NCI-H1417 treated with DMSO at 0.1 percent for 48 hours (cell line): ENCODE measurements at places on chromosomes 3 and 15.

- DNase-seq, result no peak
These were observed 4.8 kb downstream of the RARRES1 start for GRCh38 chr3:158727206-158728060.

DNA sequence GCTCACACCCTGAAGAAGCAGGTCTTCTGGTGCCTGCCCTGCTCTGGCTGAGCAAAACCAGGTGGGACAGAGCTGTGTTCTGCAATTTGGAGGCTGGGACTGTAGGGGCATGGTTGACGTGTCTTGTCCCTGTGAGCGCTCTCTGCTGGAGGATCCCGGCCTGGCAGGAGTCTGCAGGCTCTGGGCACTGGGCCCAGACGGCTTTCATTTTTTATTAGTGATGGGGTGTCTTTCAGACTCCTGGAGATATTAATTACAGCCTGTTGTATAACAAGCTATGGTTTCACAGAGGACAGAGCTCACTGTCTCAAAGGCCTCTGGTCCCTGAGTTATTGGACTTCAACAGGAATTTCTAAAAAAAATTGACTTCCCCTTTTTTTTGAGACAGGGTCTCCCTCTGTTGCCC lies 29.5 kb upstream of the ZNF710 start:
- DNase-seq, result no peak

DNA sequence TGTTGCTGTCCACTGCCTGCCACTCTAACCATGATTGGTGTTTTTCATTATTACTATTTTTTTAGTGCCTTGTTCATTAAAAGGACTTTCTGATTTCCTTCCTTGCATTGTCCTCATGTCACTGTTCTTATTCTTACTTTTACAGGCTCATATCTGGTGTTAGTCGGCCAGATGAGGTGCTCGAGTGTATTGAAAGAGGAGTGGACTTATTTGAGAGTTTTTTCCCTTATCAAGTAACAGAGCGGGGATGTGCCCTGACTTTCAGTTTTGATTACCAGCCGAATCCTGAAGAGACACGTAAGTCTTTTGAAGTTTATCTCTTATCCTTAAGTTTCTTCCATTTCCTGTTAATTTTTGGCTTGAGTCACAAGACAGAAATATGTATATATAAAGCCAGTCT lies 23.2 kb downstream of the QTRT2 start:
- DNase-seq, result no peak

GRCh38 chr15:85651548-85651947 lies 143.2 kb downstream of the KLHL25 start:
- DNase-seq, result no peak

DNA sequence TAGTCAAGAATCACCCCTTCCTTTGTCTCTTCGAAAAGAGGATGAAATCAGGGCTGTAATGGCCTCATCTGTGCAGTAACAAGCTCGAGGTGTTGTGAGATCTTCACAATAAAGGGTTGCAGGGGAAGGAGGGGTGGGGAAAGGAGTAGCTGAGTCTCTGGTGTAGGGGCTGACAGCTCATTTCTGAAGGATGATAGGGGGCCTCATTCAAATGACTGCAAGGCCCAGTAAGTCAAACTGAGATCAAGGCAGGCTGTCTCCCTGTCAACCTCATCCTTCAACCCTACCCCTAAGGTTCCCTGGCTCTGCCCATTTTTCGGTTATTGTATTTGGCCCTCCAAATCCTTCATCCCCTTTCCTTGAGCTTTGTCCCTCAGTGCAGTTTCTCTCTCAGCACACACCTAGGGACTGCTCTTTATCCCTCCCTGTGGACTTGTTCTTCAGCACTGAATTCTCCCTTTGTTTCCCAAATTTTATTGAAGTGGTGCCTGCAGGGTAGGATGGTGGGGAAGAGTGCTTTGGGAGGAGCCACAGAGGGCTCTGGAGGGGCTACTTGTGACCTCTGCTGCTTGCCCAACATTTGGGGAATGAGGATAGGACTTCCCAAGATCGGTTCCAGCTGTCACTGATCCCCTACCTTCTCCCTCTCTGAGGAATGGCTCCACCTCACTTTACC lies 38.1 kb downstream of the ZNF589 start:
- no peak for DNase-seq

DNA sequence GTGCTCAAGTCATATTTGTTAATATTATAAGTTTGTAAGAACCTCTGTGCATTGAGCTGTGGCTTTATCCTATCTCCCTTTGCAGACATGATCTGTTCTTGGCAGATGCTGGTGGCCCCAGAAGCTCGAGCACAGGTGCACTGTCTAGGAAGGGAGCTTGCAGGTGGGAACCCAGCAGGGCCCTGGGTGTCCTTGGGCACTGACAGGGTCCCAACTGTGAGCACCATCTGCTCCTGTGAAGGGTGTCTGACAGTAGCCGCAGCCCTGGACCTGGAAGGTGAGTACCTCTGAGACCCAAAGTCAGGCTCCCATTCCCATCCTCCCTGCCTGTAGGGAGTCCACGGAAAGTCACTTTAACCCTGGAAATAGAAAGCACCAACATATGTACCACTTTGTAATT lies 2.4 kb upstream of the REC114 start:
- DNase-seq, result no peak

GRCh38 chr3:183477801-183478456 lies 49.5 kb upstream of the MCF2L2 start:
- peak; percentile 86 for DNase-seq

DNA sequence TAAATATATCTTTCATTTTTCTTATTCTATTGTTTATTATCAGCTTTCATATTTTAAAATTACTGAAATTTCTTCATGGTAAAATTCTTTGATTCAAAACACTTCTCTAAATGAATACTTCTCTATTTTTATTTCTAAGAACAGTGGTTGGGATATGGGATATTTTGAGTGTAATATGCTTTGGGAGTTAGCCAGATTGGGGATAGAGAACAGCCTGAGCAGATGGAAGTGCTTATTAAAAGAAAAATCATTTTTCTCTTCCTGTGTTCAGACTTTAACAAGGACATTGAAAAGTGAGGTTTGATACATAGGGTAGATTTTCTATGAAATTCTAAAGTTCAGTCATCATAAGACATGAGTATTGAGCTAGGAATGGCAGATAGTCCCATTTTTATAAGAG lies 84.8 kb downstream of the COL6A5 start:
- DNase-seq, result no peak

GRCh38 chr3:138600100-138600745 lies 6.2 kb upstream of the CEP70 start:
- no peak for DNase-seq

GRCh38 chr3:180185650-180186049 lies 148.9 kb upstream of the PEX5L start:
- DNase-seq, result no peak

- no peak for DNase-seq
These were observed 187.2 kb downstream of the EPHA6 start for GRCh38 chr3:97001611-97002010.

- DNase-seq, result no peak
These were observed 132.5 kb downstream of the FOXP1 start for GRCh38 chr3:71451060-71451459.

- no peak for DNase-seq
These were observed 34.3 kb upstream of the SLC25A26 start for GRCh38 chr3:66186545-66186944.

GRCh38 chr3:167091226-167091625 lies 288.9 kb downstream of the ZBBX start:
- DNase-seq, result no peak

DNA sequence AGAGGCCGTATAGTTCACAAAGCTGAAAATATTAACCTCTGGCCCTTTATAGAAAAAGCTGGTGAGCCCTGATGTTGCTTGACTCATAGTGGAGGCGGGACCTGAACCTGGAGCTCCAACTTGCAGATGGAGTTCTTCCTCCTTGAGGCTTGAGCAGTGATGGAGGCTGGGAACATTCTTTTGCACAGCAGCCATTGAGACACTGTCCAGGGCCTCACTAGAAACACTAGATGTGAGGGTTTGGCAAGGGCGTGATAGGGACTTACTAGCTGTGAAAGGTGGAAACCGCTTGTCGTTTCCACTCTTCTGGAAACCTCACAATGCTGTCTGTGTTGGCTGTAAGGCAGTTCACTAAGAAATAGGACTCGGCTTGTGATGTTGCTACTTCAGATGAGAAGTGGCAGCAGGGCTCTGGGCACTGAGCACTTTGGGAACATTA lies 12.5 kb downstream of the SMAD6 start:
- no peak for DNase-seq

DNA sequence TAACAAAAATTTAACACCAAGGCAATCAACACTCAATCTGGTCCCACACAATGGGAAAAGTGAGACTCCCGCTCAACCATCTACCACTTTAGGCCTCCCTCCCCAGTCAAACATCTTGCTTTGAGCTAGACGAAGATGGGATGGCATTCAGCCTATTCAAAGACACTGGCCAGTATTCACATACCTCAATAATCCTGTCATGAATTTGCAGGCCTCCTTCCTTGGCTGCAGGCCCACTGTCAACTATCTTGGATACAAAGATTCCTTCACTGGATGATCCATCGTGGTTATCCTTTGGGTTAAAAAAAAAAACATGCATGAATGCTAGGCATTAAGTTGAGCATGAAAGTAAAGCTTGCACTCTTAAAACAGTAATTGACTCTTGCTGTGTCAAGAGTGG lies 22.6 kb downstream of the PDZRN3 start:
- DNase-seq, result no peak

DNA sequence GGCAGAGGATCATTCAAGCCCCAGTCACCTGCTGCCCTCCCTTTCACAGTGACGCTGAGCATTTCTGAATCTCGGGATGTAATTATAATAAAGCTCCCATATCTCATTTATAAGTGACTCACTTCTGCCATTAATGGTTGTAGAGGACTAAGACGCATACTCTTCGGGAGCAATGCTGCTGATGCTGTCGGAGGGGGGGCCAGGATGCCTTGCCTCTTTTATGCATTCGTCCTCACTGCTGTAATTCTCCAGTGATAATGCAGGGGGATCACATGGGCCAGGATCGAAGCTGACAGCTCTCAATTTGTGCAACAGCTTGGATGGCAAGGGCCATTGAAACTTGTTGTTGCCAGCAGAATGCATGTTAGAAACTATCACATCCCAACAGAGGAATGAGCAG lies 3.1 kb downstream of the HRH1 start:
- DNase-seq, result no peak

DNA sequence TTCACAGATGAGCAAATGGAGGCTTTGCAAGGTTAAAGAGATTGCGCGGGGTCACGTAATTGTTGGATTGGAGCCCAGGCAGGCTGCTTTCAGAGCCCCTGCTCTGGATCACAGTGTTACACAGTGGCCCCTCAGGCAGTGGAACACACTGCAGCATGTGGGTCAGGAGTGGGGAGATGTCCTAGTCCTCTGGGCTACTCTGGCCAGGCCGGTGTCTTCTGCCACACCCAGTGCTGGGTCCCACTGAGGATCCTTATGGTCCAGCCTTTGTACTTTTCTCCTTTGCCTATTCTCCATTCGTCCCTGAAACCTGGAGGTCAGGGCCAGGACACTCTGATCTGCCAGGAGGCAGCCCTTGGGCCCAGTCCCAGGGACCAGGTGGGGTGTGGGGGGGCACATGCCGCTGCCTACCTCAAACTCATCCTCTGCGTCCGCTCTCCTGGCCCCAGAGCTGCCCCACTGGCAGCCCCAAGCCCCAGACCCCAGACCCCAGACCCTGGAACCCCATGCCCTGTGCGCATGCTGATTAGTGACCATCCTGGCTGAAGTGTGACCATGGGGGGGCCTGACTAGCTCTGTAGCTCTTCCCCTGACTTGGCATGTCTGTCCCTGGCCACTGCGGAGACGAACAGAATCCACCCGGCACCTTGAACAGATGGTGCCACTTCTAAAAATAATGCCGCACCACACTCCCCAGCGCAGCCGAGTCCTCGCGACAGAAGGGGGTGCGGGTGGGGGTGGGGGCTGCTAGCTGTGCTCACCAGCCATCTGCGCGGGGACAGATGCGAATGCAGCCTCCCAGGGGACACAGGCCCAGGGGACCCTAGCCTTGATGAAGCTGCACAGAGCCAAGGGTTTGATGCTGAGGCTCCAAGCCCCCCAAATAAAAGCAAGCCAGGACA lies 41.6 kb downstream of the ATP2B2 start:
- DNase-seq, result no peak

GRCh38 chr3:109852283-109852682 lies 514.9 kb upstream of the DPPA4 start:
- DNase-seq, result no peak

DNA sequence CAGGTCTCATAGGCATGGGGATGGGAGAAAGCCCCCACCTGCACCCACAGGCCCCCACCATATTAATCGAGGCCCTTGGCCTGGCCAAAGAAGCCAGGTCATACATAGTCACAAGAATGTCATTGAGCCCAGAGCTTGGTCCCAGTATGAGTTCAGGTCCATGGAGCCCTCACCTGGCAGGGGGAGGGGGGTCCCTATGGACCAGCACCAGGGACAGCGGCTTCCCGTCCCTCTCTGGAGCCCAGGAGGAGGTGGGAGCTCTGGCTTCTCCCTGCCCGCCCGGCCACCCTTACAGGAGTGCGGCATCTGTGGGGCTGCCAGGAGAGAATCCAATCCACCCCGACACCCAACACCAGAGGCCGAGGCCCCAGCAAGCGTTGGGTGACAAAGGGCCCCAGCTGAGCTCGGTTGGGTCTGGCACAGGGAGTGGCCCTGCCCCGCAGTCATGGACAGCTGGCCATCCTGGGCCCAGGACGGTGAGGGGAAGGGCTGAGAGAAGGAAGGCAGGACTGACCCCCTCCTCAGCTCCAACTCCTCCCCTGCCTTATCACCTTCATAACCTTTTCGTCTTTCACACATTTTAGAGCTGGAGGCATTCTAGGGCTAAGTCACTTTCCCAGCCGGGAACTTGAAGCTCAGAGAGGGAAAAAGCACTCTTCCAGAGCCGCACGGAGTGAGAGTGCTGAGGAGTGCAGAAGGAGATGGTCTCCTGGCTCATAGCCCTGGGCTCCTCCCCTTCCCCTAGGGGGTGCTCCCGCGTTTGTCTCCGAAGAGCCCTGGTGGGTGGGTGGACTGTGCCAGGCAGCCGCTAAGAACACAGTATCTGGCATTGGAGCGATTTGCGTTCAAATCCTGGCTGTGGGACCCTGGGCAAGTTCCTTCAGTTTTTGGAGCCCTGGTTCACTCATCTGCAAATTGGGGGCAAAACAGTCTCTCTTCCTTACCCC lies 54.6 kb downstream of the ATP2B2 start:
- no peak for DNase-seq

DNA sequence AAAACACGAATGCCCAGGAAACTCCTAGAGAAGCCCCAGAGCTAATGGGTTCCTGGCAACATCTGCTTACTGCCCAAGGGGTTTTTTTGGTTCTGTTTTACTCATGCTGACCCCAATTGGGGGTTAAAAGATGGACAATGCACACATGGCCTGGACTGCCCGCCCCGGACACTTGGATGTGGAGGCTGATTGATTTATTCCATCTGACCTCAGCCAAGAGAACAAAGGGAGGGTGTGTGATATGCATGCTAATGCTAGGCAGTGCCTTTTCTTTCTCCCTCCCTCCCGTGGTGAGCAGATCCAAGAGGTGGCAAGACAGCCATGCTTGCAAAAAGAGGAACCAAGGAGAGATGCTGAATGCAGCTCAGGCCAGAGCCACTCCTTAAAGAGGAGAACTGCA lies 3.3 kb upstream of the LRTM1 start:
- DNase-seq, result no peak

DNA sequence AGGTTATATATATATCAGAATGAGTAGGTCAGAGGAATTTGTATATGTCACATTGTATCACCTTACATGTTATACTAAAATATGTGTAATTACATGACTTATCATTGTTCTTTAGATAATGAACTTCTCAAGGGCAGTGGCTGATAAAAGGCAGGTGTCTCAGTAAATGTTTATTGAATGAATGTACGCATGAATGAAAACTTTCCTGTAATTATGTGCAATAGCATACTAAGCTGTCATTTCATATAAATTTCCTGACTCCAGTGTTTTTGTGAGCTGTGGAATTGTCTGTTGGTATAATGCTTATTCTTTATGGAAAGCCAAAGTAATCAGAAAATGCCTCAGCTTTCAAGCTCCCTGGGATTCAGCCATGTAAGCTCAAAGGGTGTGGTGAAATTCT lies 4.2 kb downstream of the TBC1D23 start:
- peak; percentile 55 for DNase-seq
